ENCODE measurements at places on chromosomes 13 and 19. TPM values are rescaled to one million over a fixed set of nuclear protein-coding genes. Genes with fewer than 3 reads are reported as not detected.

GRCh38 chr13:51639171-51639570 lies 54.9 kb downstream of the WDFY2 start:
- DNase-seq, result no peak

GRCh38 chr13:111177081-111177711 lies 62.1 kb downstream of the ARHGEF7 start:
- DNase-seq, result peak; percentile 71

DNA sequence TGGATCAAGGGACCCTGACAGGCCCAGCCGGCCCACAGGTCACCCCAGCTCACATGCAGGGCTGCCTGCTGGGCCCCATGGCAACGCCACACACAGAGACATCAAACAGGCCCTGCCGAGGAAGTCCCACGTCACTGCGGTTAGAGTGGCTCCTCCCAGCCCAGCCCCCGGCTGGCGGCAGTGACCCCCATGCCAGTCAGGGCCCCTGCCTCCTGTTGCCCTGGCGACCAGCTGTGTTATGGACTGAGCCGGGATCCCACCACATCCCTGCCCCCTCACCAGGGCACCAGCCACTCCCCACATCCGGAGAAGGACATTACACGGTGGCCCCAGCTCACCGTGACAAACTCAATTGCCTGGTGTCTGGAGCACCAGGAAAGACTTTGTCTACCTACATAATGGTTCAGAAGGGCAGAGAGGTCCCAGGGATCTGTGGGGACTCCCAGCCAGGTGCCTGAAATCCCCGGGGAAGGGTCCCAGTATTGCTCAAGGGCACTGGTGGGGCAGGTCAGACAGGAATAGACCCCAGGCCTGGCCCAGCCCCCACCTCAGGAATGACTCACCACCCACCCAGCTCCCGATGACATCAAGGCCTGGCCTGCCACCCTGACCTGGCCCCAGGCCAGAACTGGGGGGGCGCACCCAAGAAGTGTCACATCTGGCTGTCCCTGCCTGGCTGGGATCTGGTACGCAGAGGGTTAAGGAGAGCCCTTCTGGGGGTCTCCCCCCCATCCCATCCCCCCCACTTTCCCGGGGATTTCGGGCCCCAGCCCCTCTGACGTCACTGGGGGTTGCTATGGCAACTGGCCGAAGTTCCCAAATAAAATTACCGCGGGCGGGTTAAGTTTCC lies 30.2 kb upstream of the NANOS3 start:
- DNase-seq, result peak; percentile 93

- no peak for DNase-seq
These were observed 142.2 kb upstream of the ZNF507 start for GRCh38 chr19:32203161-32203560.

- DNase-seq, result no peak
These were observed 374.6 kb upstream of the ARGLU1 start for GRCh38 chr13:106942563-106942962.

GRCh38 chr19:19649580-19649995 lies 6.1 kb upstream of the GMIP start:
- no peak for DNase-seq

GRCh38 chr13:111031531-111031961 lies 83.6 kb upstream of the ARHGEF7 start:
- DNase-seq, result no peak

- no peak for DNase-seq
These were observed 172.2 kb downstream of the DNAJC15 start for GRCh38 chr13:43195551-43195950.

GRCh38 chr13:74118328-74118727 lies 15.9 kb downstream of the KLF12 start:
- no peak for DNase-seq

- no peak for DNase-seq
These were observed 116.0 kb downstream of the SOX1 start for GRCh38 chr13:112182846-112183531.

DNA sequence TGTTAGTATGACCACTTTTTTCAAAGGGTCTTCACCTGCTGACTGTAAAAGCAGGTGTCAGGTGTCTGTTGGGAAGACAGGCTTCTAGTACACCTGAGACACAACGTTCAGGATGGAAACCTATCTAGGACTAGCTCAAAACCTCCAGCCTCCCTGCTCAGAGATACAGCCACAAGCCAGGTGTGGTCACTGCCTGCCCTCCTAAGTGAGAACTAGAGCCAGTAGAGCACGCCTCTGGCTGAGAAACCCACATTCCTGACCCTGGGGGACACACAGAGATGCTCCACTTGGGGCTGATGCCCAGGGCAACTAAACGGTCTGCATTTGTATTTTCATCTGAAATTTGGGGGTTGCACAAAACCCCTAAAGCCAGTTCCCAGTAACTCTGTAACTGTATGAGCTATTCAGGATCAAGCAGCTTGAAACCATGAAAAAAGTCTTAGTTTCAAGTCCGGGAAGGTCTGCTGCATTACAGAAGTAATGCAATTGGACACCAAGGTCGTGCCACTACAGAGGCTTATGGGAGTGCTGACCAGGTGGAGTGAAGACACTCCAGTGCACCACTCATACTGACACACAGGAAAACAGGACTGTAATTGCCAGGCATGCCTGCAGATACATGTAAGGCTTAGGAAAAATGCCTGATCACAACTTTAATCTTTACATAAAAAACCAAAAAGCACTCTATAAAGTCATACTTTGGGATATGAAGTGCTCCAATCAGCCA lies 27.8 kb downstream of the ANKRD10 start:
- DNase-seq, result no peak

GRCh38 chr19:10122045-10122444 lies 2.3 kb upstream of the EIF3G start:
- DNase-seq, result no peak

IGFL2 gene
- not detected for total RNA-seq

INSL3 gene
- not detected for total RNA-seq

KLK2 gene
- not detected for total RNA-seq

Measured in ureter (tissue), 1 donor.